ENCODE measurements at places on chromosomes 2 and 18.

GRCh38 chr2:201007584-201007998, 44.1 kb upstream of the ORC2 start:
- DNase-seq = no peak

DNA sequence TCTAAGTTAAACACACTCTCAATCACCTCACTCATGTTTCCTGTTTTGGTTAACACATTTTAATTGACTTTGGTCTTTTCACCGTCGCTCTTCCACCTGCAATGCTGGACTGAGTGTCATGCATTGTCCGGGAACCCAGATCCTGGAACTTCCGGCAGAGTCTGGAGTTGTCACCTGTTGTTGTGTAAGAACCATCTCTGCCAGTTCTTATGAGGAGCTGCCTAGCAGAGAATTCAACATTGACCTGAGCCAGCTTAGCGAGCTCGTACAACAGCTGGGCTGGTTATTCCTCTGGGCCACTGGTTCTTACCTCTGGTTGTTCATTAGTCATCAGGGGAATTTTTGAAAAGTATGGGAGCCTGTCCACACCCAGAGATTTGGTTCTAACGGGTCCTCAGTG, 75.7 kb downstream of the BCL2L11 start:
- DNase-seq = no peak

GRCh38 chr2:37800176-37800858, 124.8 kb upstream of the RMDN2 start:
- no peak for DNase-seq

DNA sequence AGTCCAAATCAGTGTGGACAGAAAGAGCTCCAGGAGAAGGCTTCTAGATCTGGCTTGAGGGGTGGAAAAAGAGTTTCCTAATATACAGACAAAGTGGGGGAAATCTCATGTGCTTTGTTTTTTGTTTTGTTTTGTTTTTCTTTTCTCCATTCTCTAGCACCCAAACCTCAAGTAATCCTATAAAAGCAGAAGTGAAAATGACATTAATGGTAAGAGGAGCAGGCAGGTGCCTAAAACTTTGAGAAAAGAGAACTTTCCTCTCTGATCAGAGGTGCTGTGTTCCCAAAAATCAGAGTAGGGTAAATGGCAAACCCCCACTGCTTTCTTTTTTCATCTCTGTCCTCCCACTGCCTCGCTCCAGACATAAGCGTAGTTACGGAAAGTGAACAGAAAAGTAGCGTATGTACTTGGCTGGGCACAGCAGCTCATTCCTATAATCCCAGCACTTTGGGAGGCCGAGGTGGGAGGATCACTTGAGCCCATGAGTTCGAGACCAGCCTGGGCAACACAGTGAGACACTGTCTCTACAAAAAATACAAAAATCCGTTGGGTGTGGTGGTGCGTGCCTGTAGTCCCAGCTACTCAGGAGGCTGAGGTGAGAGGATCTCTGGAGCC, 77.8 kb downstream of the FAM161A start:
- no peak for DNase-seq

GRCh38 chr2:42547014-42547413, 21.4 kb upstream of the MTA3 start:
- DNase-seq = no peak

DNA sequence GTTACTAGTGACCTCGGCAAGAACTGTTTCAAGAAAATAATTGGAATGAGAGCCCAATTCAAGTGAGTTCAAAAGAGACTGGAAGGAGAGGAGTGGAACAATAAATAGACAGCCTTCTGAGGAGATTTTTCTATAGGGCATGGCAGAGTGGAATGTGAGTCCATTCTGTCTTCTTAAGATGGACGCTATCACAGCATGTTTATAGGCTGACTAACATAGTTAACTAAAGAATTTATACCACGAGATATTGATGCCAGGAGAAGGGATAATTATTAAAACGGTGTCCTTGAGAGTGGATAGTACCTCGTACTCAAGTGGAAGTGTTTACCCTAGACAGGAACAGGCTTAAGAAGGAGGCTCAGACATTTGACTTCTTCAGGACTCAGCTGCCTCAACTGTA, 143.5 kb upstream of the RBBP8 start:
- no peak for DNase-seq

DNA sequence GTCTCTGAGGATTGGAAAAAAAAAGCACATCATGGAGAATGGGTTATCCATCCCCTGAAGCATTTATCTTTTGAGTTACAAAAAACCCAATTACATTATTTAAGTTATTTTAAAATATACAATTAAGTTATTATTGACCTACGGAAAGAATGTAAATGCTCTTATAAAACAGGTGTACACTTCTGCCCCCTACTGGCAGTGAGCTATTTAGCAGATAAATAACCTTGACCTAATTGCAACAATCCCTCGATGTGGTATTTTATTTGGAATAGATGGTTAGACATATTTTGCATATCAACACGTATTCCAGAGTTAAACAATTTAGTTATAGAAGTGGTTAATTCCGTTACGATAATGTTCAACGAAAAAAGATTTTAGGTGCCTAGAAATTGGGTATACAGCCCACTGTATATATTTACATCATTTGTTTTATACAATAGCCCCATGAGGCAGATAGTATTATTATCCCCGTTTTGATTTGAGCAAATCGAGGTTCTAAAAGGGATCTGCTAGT, 9.1 kb upstream of the DAW1 start:
- no peak for DNase-seq

- no peak for DNase-seq
Observed at GRCh38 chr2:111982822-111983221, 72.2 kb upstream of the TMEM87B start.

Data from suprapubic skin (tissue), 4 donors.